Thyroid gland (tissue), 4 donors: ENCODE measurements at places on chromosomes 13 and 19. TPM values are rescaled to one million over a fixed set of nuclear protein-coding genes. Genes with fewer than 3 reads are reported as not detected.

- no peaks in the 10 kb centered on the region for H3K27me3 ChIP-seq
- no peaks in the 10 kb centered on the region for H3K36me3 ChIP-seq
- H3K4me3 ChIP-seq: no peak overlapping the region
- H3K4me1 ChIP-seq: peaks cover 4% of the 10 kb centered on the region
- no peak overlapping the region for H3K27ac ChIP-seq
Observed at GRCh38 chr19:50551034-50551714, 17.1 kb downstream of the LRRC4B start.

DNA sequence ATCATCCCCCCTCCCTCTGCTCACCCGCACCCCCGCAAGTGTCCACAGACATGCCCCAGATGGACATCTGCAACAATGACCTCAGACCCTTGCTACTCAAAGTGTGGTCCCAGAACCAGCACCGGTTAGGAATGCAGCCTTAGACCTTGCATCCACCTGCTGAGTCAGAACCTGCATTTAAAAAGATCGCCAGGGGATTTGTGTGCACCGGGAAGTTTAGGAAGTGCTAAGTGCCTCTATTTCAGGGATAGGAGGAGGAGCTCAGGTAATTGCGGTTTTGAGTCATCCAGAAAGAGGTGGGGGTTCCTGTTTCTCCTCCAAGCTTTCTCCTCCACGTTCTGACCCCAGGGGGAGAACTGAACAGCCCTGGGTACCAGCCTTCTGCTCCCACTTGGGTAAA is 46.2 kb downstream of the CACNA1A start:
- no peaks in the 10 kb centered on the region for H3K36me3 ChIP-seq
- H3K27me3 ChIP-seq: no peaks in the 10 kb centered on the region
- H3K4me3 ChIP-seq: no peak overlapping the region
- no peak overlapping the region for H3K27ac ChIP-seq
- H3K4me1 ChIP-seq: no peaks in the 10 kb centered on the region

KLK7 gene
- total RNA-seq: not detected

TMEM91 gene
- total RNA-seq: 14.9 TPM

GRCh38 chr13:26872525-26873385 is 112.2 kb upstream of the GPR12 start:
- peak; percentile 4 for DNase-seq
- H3K4me1 ChIP-seq: no peaks in the 10 kb centered on the region
- no peak overlapping the region for H3K4me3 ChIP-seq
- H3K27me3 ChIP-seq: no peaks in the 10 kb centered on the region

DNA sequence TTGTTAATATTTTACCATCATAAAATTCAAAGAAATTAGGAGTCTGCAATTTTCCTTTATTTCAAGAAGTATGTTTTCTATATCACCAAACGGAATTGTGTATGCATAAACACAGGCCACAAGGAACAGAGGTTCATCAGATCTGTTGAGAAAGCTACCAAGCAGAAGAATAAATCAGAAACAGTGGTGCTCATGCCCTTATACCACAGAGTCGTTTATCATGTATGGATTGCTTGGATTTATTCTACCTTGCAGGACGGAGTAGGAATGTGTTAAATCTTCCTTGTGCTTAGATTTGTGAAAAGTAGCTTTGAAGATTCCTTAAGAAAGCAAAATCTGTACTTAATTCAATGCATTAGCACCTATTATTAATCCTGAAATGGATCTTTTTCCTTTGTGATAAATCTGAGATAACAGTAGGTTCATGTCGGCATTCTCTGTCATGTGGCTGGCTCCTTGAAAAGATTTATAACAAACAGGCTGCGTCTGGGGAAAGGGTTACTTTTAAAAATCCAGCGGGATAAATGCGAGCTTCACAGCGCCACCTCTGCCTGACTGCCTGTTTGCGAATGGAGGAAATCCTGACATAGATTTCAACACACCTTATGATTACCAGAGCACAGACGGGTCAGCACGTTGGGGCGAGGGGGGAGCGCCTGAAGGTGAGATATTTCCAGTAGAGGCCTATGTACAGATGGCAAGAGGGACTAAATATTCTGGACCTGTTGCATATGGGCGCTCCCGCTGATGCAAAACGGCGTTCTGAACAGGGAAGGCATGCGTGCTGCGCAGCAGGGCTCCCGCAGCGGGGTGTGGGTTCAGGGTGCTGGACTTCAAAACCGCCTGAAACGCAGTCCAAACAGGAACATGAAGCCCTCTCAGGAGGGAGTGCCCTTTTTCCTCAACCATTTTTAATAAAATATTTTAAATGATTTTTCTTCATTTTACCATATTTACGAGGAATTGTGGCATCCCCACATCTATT is 445.5 kb upstream of the SGCG start:
- no peaks in the 10 kb centered on the region for H3K27me3 ChIP-seq
- no peaks in the 10 kb centered on the region for H3K4me1 ChIP-seq
- no peak overlapping the region for H3K4me3 ChIP-seq
- DNase-seq: no peak
- H3K36me3 ChIP-seq: no peaks in the 10 kb centered on the region

DNA sequence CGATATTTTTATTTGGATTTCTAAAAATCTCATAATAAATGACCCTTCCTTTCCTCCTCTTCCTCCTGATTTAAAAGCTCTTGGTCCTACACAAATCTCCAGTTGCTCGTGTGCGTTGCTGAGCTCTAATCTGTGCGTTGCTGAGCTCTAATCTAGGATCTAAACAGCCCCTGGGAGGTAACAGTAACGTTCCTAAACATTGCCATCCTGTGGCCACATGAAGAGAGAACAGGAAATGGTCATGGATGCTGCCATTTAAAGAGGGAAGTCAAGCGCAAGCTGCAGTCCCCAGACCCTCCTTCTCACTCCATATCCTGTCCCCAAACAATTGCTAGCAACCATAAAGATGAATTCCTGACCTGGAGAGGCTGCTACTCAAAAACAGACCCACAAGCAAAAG is 170.8 kb downstream of the NUFIP1 start:
- no peak for DNase-seq
- no peak overlapping the region for H3K27ac ChIP-seq
- no peak overlapping the region for H3K4me3 ChIP-seq
- peaks cover 4% of the 10 kb centered on the region for H3K4me1 ChIP-seq
- H3K27me3 ChIP-seq: no peaks in the 10 kb centered on the region
- H3K36me3 ChIP-seq: no peaks in the 10 kb centered on the region

GRCh38 chr19:57096685-57097361 is 23.0 kb upstream of the USP29 start:
- H3K27me3 ChIP-seq: no peaks in the 10 kb centered on the region
- no peak overlapping the region for H3K27ac ChIP-seq
- H3K4me3 ChIP-seq: no peak overlapping the region
- DNase-seq: no peak
- H3K36me3 ChIP-seq: no peaks in the 10 kb centered on the region
- H3K4me1 ChIP-seq: no peaks in the 10 kb centered on the region

NR1H2 gene
- 76.4 TPM for total RNA-seq

- H3K36me3 ChIP-seq: no peaks in the 10 kb centered on the region
- H3K27me3 ChIP-seq: no peaks in the 10 kb centered on the region
- H3K27ac ChIP-seq: peak overlapping the region; percentile 97
- H3K4me3 ChIP-seq: no peak overlapping the region
- DNase-seq: no peak
- peaks cover 72% of the 10 kb centered on the region for H3K4me1 ChIP-seq
Observed at GRCh38 chr13:114067886-114068651, 64.4 kb downstream of the RASA3 start.

GRCh38 chr19:17679526-17680229 is 8.5 kb downstream of the UNC13A start:
- peaks cover 9% of the 10 kb centered on the region for H3K4me1 ChIP-seq
- no peaks in the 10 kb centered on the region for H3K27me3 ChIP-seq
- H3K4me3 ChIP-seq: no peak overlapping the region
- no peak for DNase-seq
- no peaks in the 10 kb centered on the region for H3K36me3 ChIP-seq

- no peak for DNase-seq
- no peaks in the 10 kb centered on the region for H3K36me3 ChIP-seq
- no peak overlapping the region for H3K27ac ChIP-seq
- no peaks in the 10 kb centered on the region for H3K27me3 ChIP-seq
- no peaks in the 10 kb centered on the region for H3K4me1 ChIP-seq
- H3K4me3 ChIP-seq: no peak overlapping the region
Observed at GRCh38 chr13:60312851-60313505, 84.0 kb upstream of the TDRD3 start.

DNA sequence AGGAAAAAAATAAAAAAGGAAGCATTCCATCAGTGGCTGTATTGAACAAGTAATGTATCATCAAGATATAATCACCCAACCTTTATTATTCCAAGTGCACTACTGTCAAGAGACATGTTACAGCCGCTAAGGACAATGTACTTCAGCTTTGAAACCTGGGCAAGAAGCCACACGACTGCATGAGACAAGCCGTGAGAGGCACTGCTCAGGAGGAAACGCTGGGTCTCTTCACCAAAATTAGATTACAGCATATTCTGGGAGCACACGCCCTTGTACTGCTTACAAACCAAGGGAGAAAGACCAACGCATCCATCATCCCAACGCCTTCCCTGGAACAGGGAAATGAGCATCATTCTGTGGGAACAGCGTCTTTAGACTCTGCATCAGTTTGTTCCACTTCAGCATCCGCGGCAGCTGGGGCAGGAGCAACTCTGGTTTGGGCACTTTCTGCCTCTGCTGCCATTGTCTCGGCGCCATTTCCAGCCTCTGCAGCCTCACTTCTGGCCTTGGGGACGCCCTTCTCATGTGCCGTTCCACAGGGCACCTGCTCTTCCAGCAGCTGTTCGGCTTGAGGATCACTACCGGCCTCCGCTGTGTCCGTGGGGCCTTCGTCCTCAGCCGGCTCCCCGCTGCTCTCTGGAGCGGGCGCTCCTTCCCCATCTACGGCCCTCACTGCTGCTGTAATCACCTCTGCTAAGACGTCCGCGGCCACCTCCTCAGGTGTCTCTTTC is 22.4 kb upstream of the BRD4 start:
- no peak for DNase-seq
- no peaks in the 10 kb centered on the region for H3K4me1 ChIP-seq
- no peak overlapping the region for H3K4me3 ChIP-seq
- H3K27ac ChIP-seq: no peak overlapping the region

F2RL3 gene
- total RNA-seq: 10.4 TPM

GRCh38 chr13:27053902-27054595 is 117.6 kb downstream of the USP12 start:
- no peaks in the 10 kb centered on the region for H3K4me1 ChIP-seq
- H3K4me3 ChIP-seq: no peak overlapping the region
- no peak overlapping the region for H3K27ac ChIP-seq
- no peaks in the 10 kb centered on the region for H3K27me3 ChIP-seq
- DNase-seq: no peak
- no peaks in the 10 kb centered on the region for H3K36me3 ChIP-seq

GRCh38 chr19:19406878-19407632 is 1.6 kb downstream of the GATAD2A start:
- H3K27me3 ChIP-seq: no peaks in the 10 kb centered on the region
- peak overlapping the region; percentile 93 for H3K4me3 ChIP-seq
- no peak for DNase-seq
- peak overlapping the region; percentile 81 for H3K27ac ChIP-seq
